Hindlimb muscle (tissue), 1 donor: ENCODE measurements at places on chromosomes 12 and 14. TPM values are rescaled to one million over a fixed set of nuclear protein-coding genes. Genes with fewer than 3 reads are reported as not detected.

DHH gene
- 0.84 TPM for polyA plus RNA-seq

KLRK1 gene
- 0.48 TPM for polyA plus RNA-seq

KRT83 gene
- polyA plus RNA-seq: not detected

INHBC gene
- not detected for polyA plus RNA-seq

TMEM260 gene
- polyA plus RNA-seq: 12.4 TPM

NTS gene
- 0.74 TPM for polyA plus RNA-seq

PCED1B gene
- 0.72 TPM for polyA plus RNA-seq

BMAL2 gene
- polyA plus RNA-seq: 1.2 TPM

OR8S1 gene
- not detected for polyA plus RNA-seq

SLC17A8 gene
- polyA plus RNA-seq: 0.19 TPM

IL22 gene
- not detected for polyA plus RNA-seq

RFLNA gene
- 6.9 TPM for polyA plus RNA-seq

ASCL1 gene
- polyA plus RNA-seq: not detected

MEG3 gene
- polyA plus RNA-seq: 6,647 TPM

NTN4 gene
- polyA plus RNA-seq: 40.7 TPM

SLC10A1 gene
- polyA plus RNA-seq: not detected

RTN1 gene
- polyA plus RNA-seq: 2.4 TPM

SMIM41 gene
- polyA plus RNA-seq: not detected

CREBL2 gene
- 10.6 TPM for polyA plus RNA-seq

OR5AU1 gene
- 0.03 TPM for polyA plus RNA-seq

SYT10 gene
- polyA plus RNA-seq: not detected

DLST gene
- polyA plus RNA-seq: 75.8 TPM

KLC1 gene
- polyA plus RNA-seq: 118 TPM
